ENCODE measurements at places on chromosomes 2 and 18.

GRCh38 chr2:101133492-101134100 is 17.6 kb downstream of the TBC1D8 start:
- no peak for DNase-seq

- no peak for DNase-seq
Measured at GRCh38 chr2:11473659-11474433, 7.9 kb upstream of the E2F6 start.

DNA sequence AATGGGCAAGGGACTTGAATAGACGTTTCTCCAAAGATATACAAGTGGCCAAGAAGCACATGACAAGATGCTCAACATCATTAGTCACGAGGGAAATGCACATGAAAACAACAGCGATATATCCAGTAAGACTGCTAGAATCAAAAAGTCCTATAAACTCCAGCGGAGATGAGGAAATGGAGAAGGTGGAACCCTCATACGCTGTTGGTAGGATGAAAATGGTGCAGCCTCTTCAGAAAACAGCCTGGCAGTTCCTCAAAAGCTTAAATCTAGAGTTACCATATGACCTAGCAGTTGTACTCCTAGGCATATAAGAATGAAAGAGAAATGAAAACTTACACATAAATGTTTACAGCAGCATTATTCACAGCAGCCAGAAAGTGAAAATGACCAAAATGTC is 48.1 kb downstream of the HPCAL1 start:
- DNase-seq, result no peak

DNA sequence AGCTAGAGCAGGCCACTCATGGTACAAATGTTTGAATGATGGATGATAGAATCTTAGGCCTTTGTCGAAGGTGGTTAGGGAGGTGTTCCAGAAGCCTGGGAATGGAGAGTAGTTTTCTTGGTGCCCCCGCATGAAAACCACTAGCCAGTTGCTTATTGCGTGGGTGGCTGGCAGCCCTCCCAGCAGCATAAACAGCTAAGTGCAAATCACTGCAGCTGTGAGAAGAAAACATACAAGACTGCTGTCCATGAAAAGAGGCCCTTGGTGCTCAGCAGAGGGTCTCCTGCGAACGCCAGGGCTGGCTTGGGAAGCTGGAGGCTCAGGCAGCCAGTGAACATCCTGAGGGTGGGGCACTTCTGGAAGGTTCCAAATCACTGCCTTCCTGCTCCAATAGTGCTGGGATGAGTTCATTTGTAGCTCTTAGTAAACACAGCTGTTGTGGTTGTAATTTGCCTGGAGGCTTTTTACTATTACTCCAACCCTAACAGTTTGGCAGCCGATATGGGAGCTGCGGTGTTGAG is 118.8 kb downstream of the MGAT5 start:
- DNase-seq, result no peak

GRCh38 chr2:60450488-60450887 is 103.0 kb downstream of the BCL11A start:
- no peak for DNase-seq

DNA sequence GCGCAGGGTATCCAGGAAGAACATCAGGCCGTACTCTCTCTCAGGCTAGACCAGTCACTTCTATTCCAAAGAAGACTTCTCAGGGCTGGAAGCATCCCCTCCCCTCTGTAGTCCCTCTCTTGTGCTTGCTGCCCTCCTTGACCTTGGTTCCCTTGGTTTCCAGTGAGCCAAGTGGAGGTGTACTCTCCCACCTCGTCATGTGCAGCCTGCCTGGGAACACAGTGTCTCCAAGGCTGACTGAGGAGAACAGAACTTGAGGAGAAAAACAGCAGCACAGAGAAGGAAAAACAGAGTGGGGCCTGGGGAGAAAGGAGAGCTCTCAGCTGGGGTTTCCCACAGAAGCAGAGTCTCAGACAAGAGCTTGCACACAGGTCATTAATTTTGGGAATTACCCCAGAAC is 52.7 kb downstream of the HAUS1 start:
- DNase-seq, result no peak

DNA sequence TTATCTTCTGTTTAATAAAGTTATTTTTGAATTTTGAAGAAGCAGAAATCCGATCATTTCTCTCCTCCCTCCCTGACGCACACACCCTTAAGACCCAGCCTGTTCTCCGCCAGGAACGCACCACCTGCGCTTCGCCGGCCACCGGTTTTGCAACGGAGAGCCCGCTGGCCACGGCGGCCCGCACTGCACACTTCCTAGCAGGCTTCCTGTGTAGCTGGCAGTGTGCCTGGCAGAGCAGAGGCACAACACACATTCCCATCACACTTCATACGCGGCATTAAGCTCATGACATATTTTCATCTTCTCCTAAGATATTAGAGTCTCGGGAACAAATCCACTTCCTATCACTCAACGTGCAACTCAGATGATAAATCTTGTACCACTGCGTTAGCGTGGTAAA is 148.0 kb downstream of the HDAC4 start:
- no peak for DNase-seq

DNA sequence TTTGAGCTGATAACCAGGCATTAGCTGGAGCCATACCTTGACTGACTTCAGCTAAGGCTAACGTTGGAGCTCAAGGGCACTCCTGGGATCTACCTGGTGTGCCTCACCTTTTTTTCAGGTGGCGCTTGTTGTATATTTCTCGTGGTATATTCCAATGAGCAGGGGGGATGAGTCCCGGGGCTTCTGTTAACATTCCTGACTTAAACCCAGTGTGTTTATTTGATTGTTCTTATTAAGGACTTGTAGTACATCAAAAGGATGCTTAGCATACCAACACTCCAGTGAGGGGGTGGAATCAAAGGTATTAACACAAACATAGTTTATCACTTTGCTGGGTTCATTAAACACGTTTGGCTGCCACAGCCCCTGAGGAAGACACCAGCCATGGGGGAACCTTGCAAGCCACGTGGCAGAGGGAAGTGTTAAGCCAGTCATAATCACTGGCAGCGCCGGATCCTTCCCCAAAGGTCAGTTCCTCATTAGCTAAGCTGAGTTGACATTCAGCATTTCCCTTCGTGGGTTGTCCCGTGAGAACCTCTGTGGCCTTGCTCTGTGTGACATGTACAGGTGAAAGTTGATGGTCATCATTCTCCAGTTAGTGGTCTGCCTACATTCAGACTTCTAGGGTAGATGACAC is 119.5 kb upstream of the MCFD2 start:
- DNase-seq, result no peak

DNA sequence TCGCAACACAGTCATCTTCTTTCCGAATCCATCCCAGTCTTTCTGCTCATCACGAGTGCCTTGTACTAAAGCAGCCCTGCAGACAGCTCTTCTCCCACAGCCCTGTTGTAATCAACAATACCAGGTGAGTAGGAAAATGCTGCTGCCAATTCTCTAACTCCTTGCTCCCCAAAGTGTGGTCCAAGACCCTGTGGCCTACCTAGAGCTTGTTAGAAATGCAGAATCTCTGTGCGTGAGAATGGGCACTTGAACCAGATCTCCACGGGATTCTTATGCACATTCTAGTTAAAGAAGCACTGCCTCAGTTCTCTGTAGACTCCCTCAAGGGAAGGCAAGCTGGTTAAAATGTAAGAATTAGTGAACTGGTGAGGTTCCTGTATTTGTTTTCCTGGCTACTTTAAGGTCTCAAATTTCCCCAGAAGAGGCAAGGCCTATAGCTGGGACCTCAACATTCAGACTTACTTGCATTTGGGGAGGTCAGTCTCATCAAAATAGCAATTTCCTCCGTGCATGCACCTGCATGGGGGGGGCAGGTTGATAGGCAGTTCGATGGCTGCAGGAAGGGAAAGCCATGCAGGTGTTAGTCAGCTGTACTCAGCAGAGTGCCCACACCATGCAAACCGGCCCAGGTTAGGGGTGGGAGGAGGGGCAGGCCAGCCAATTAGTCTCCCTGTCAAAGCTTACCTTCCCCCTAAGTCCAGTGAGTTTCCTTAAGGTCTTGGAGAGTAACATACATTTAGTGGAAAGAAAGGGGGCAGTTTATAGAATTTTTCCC is 70.8 kb downstream of the DHRS9 start:
- no peak for DNase-seq

Data from activated CD8-positive, alpha-beta memory T cell treated with anti-CD3 and anti-CD28 coated beads for 4 hours (primary cell).